NCI-H1048 (cell line): ENCODE measurements at places on chromosomes 5 and 9.

GRCh38 chr5:75985077-75985476 lies 98.1 kb upstream of the SV2C start:
- no peak for DNase-seq

DNA sequence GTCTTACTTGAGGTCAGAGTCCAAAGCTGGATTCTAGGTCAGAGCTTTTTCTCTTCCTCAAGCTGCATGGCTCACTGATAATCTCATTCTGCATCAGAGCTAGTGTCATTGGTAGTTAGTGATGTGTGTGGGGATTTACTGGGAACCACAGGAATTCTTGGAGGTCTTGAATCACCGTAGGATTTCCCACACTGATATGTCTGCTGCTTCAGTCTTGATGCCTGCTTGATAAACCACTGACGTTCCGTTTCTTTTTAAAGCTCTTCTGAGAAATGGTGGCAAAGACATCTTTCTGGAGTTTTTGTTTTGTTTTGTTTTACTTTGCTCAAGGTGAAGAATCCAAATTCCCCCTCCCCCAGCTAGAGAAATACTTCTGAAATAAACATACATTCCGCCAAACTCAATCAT lies 1.2 kb upstream of the GARIN3 start:
- no peak for DNase-seq

- no peak for DNase-seq
Measured at GRCh38 chr5:147901599-147902039, 4.7 kb downstream of the C5orf46 start.

- DNase-seq: no peak
Measured at GRCh38 chr9:19552282-19553105, 143.7 kb downstream of the ACER2 start.

GRCh38 chr5:133404724-133405123 lies 207.6 kb downstream of the FSTL4 start:
- no peak for DNase-seq

DNA sequence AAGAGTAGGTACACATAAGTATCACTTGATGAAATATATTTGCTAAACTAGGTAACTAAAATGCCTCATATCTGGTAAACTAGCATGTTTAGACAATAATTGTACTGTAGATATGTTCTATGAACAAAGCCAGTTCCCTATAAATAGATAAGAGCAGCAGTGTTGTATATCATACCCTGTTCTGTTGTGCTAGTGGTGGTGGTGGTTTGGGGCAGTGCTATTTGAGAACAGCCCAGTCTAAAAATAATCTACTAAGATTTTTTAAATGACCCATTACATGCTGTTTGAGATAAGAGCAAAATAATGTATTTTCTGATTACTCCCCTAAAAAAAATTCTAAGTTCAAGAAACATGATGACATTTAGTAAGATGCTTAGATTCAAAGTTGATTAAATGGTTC lies 829.2 kb upstream of the DMAC1 start:
- DNase-seq: no peak

GRCh38 chr5:96285823-96286222 lies 147.2 kb downstream of the PCSK1 start:
- no peak for DNase-seq

DNA sequence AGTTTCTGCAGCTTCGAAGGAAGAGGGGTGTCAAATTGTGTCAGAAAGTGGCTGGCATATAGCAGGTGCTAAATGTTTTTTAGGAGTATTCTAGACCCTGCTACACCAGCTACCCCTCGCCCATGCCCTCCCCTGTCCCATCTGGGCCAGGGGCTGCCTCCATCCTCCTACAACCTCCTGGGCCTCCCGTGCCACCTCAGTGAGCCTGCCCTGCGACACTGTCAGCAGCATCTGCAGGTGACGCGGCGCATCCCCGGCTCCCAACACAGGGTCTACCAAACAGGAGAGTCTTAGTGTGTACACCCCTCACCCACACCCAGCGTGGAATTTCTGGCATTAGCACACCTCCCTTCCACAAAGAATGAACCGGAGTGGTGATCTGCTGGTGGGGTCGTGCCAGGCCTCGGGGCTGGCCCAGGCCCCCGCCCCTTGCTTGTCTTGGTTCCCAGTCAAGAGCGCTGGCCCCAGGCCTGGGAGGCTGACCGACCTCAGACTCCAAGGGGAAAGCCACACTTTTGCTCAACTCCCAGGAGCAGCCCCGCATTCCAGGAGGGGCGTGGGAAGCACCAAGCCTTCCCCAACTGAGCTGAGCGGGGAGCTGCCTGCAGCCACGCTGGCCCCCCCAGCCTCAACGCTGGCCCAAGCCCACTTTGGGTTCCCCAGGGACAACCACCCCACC lies 55.2 kb downstream of the NEURL1B start:
- DNase-seq: no peak

GRCh38 chr5:180844432-180844831 lies 16.6 kb downstream of the ZFP62 start:
- no peak for DNase-seq
